NCI-H2081 (cell line): ENCODE measurements at places on chromosomes 3 and 15.

DNA sequence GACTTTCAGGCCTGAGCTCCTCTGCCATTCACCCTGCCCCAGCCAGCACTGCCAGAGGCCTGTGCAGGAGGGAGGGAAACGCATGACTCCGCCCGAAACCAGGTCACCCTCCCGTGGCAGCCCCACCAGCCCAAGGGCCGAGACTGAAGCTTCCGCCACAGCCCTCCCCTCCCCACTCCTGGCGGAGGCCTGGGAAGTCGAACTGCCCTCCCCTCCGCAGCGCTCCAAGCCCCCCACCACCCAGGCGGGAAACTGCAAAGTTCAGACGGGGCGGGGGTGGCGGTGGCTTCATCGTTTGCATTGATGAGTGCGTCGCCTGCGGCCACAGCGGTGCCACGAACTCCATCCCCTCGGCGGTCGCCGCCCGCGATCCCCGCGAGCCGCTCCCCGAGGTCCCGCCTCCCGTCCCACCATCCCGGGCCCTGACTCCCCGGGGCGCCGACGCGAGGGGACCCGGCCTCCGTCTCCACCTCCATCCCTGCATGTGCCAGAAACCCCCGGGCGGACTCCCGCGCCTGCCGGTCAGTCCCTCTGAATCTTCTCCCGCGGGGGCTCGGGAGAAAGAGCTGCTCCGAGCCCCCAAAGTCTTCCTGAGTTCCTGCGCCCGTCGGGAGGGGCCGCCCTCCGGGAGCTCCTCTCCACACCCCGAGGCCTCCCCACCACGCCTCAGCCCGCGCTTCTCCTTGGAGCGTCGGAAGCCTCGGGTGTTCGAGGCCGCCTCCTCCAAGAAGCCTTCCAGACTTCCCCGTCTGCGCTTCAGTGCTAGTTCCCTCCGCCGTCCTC, 698 bp downstream of the MELTF start:
- DNase-seq = no peak

DNA sequence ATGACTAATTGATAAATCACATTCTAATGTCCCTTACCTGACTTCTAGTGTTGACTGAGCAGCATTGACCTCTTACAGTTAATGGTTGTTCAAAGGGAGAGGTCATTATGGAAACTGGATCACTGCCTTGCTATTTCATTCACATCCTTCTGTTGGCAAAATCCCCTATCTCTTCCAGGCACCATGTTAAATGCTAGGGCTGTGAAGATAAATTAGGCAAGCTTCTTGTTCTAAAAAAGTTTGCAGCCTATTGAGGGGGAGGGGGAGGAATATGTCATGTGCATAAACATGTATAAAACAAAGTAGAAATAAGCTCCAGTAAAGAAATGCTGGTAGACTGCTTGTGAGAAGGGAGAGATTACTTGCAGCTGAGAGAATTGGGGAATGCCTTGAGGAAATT, 84.8 kb upstream of the MLF1 start:
- no peak for DNase-seq

DNA sequence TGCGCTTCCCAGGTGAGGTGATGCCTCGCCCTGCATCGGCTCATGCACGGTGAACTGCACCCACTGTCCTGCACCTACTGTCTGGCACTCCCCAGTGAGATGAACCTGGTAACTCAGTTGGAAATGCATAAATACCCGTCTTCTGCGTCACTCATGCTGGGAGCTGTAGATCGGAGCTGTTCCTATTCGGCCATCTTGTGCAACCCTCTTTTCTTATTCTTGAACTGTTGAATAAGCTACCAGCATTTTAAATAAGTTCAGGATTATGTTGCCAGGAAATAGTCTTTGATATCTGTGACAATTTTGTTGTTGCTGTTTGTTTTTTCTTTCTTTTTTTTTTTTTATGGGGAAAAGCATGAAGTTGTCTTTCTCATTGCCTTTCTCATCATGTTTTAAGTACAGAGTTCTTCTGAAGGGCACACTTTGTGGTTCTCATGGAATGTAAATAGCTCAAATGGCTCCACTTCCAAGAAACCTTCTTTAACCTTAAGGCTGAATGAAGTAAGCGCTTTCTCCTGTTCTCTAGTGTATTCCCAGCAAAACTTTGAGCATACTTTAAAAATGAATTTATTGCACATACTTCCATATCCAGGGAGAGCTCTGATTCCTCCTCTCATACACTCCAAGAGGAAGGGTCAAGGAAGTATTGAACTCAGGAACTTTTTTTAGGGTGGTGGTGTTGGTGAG, 468.0 kb upstream of the TBL1XR1 start:
- DNase-seq = no peak

DNA sequence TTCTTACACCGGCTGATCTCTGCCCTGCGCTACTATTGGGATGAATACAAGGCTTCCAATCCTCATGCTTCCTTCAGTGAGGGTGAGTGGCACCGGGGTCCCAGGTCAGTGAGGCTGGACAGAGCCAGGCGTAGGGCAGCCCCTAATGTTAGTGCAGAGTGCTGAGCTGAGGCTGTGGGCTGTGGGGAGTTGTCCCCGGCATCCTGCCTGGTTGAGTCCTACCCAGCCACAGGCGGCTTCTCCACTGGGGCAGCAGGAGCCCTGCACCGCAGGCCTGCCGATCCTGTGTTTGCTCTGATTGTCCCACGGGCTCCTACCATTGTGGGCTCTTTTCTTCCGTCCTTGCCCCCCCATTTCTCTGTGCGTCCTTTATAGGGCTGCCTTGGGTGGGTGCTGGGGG, 13.3 kb downstream of the RNF123 start:
- no peak for DNase-seq

- DNase-seq = no peak
Observed at GRCh38 chr3:129658110-129658843, 51.8 kb upstream of the PLXND1 start.

- DNase-seq = no peak
Observed at GRCh38 chr3:186354100-186354499, 7.9 kb downstream of the DGKG start.

DNA sequence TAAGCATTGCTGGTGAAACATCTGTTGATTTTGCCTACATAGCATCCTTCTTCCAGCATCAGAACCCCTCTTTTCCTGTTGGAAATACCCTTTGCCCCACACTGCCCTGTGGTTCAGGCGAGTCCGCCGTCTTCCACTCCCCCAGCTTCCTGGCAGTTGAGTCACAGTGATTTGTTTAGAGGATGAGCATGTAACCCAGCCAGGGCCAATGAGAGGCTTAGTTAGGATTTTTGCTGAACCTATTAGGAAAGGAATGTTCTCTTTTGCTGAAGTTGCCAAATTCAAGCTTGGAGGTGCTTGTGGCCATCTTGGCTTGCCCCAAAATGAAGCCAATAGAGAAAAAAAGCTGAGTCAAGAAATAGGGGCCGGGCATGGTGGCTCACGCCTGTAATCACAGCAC, 19.0 kb upstream of the MEX3B start:
- DNase-seq = no peak

GRCh38 chr3:156859578-156859977, 33.4 kb downstream of the LEKR1 start:
- no peak for DNase-seq

GRCh38 chr3:146465693-146466465, 3.5 kb downstream of the PLSCR2 start:
- DNase-seq = no peak

GRCh38 chr15:79970624-79971434, at the start of gene BCL2A1:
TSS of gene BCL2A1 (minus strand) at chr15:79971196. CDS start at chr15:79971119, 77 bp downstream.
- no peak for DNase-seq

GRCh38 chr15:76860201-76860600, 44.9 kb downstream of the SCAPER start:
- DNase-seq = no peak

DNA sequence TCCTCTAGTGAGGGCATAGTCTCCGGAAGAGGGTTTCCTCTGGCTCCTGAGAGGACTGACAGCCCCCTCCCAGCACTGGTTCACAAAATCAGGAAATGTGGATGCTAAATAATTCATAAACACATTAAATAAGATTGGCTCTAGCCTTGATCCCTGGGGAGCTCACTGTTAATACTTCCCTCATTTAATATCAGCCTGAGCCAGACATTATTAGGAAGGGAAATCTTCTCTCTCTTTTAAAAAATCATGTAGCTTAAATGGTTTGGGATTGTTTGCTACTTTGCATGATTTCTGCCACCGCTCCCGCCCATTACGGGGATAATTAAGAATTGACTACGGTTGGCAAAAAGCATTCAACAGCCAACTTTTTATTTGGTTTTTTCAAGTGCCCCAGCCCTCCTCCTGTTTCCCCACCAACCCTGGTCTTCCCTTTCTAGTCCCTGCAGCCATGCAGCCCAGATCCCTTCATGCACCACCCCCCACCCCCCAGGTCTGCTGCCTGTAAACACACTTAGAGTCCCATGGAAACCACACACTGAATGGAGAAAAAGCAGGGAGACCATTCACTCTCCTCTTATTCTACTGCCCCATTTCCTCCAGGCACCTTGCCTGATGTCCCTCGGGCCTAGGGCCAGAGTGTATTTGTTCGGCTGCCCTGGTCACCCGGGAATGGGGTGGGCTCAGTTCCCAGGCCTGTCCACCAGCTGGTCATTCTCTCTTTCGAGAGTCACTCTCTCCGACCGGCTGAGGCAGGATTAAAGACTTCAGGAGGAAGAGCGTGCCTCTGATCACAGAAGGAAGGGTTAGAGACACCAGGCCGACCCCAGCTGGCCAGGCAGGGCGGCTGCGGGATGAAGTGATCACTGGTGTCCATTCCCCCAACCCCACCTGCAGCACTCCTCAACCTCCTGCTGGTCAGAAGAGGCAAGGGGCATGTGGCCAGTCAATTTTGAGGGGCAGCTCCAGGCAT, 45.1 kb downstream of the SEMA5B start:
- DNase-seq = peak; percentile 56

DNA sequence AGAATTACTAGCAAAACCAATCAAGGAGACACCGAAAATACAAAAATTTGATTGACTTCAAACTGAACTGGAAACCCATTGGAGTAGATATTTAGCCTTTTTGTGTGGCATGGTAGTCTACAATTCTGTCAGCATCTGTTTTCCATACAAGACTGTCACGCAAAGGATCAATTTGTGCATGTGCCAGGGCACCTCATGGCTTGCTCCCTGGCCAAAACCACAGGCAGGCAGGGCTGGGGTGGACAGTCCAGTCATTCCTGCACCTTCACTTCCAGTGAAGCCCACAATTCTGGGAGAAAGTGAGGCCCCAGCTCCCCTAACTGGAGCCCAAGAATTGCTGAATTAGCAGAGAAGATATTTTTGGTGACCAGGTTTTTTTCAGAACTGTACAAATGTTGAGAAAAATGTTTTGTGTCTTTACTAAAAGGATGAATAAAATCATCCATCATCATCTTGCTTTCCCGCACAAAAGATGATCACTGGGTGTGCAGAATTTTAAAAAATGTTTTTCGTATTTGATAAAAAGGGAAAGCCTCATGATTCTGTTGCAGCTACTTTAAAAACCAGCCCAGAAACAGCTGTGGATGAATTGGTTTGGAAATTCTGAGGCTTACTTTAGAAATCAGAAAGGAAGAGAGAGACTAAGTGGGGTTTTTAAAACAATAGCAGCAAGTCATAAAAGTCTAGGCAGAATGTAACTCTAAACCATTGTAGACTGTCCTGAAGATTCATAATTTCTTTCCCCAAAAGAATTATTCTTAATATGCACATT, 86.4 kb downstream of the PCCB start:
- DNase-seq = no peak

DNA sequence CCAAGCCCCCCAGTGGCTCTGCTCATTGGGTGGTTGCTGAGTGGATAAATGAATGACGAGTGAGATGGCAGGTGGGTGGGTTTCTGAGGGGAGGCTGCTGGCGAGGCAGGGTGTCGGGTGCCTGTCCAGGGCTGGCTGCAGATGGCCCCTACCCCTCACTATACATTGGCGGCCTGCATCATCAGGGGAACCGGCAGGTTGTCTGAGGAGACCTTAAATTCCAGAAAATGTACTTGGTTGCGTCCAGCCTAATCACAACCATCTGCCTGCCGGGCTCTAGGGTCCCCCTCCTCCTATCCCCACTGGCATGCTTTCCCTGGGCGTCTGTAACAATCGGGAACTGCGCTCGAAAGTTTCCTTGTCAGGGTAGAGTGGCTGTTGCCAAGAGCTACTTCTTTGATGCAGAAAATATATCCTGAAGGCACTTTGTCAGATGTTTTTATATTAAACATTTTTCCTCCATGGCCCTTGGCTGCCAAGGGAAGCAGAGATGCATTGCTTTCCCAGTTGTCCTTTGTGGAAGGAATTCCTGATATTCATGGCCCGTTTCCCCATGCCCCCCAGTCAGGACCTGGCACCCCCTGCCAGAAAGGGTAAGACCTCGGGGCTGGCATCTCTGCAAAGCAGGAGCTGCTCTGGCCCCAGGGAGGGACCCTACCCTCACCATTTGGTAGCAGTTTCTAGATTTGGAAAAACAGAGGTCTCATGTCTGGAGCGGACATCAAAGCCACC, 22.9 kb downstream of the SMAD6 start:
- DNase-seq = no peak

- DNase-seq = no peak
Observed at GRCh38 chr3:28590216-28590615, 241.6 kb upstream of the AZI2 start.

GRCh38 chr3:5136919-5137429, 14.9 kb downstream of the ARL8B start:
- no peak for DNase-seq

- peak; percentile 7 for DNase-seq
Observed at GRCh38 chr15:96303503-96304056, 26.9 kb upstream of the NR2F2 start.

DNA sequence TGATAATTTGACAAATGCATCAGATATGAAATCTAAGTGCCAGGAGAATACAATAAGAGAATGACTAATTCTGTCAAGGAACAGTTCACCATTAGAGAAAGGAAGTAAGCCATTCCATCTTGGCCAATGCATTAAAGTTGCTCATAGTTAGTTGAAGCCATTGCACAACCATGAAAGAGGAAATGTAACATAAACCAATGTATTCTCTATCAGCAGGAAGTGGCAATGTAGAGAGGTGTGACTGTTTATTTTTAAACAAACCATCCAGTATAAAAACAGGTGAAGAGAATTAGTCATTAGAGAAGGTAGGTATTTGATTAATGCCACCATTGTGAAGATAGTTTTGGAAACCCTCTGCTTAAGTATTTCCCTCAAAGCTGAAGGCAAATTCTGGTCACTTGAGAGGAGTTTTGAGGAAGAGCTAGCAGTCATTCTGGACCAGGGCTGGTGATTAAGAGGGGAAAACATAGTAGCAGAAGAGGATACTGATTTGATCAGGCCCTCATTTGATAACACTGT, 10.7 kb upstream of the ANXA2 start:
- peak; percentile 10 for DNase-seq

DNA sequence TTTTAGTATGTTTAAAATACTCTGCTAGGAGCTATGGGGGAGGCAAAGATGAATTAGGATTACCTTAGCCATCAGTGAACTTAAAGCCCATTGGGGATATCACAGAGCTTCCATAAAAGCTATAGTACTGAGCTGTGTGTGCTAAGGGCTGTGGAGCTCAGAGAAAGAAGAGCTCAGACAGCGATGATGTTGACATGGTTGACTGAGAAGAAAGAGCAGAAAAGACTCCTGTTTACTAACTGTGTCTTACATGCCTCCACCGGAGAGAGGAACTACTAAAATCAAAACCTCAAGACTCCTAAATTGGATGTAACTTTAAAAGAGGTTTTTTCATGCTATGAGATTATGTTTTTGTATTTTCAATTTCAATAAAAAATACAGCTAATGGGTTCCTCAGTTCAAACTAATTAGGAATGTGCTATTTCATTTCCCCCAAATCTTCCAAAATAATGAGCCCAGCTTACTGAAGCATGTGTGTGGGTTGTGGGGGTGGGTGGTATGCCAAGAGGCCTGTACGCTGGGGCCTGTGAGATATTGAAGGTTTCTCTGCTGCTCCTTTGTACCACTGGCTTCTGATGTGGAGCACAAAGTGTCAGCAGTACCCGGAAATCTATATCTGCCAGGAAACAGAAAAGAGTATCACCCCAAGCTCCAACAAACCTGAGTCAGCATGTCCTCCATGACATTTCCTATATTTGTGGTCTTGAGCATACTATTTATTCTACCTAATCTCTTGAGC, 22.7 kb downstream of the DGKG start:
- DNase-seq = no peak
